ENCODE measurements at places on chromosomes 11 and 22.
A peak's percentile ranks its signal among the peaks of the same experiment; 100 is the strongest.

- DNase-seq = no peak
Measured at GRCh38 chr11:112901924-112902323, 59.3 kb upstream of the NCAM1 start.

GRCh38 chr11:45412521-45412920 lies 126.4 kb upstream of the SYT13 start:
- DNase-seq = no peak

GRCh38 chr11:18490319-18490718 lies 34.7 kb downstream of the LDHAL6A start:
- DNase-seq = no peak

GRCh38 chr11:117859488-117860112 lies 16.9 kb downstream of the FXYD6 start:
- DNase-seq = no peak

DNA sequence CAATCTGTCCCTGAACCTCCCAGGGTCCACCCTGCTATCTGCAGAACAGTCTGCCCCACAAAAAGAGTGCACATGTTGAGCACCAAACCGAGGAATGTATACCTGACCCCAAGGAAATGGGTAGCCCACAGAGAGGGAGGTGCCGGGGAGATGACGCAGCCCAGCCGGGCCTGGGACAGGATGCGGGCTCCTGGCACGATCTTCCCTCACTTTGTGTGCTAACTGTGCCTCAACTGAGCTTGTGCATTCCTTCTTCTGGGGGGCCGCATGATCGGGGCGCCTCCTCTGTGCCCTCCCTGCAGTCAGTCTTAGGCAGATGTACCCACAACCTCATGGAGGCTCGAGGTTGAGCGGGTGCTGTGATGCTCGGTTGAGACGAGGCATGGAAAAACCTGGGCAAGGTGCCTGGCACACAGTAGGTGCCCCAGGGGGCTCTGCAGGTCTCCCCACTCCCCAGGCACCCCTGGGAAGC lies 2.4 kb downstream of the GAS2L1 start:
- DNase-seq = peak; percentile 55

- DNase-seq = no peak
Measured at GRCh38 chr11:57425565-57426438, 1.1 kb downstream of the SLC43A3 start.

- DNase-seq = no peak
Measured at GRCh38 chr22:38505541-38506117, 482 bp downstream of the DDX17 start.

DNA sequence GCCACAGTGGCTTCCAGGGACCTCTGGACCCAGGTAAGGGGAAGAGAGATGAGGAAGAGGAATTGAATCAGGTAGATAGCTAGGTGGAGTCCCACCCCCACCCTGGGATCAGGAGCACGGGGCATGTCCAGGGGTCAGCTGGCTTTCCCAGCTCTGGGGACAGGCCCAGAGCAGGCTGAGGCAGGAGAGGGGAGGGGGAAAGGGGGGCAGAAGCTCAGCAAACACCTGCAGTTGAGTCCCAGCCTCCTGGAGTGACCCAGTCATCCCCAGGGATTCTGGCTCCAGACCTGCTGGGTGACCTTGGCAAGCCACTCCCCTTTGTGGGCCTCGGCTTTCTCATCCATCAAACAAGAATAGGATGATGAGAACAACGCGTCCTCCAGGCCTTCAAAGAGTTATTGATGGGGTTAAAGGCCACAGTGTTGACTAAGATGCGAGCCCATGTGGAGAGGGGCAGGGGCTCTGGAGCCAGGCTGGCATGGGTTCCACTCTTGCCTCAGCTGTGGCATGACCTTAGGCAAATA lies 16.0 kb downstream of the STARD10 start:
- no peak for DNase-seq

DNA sequence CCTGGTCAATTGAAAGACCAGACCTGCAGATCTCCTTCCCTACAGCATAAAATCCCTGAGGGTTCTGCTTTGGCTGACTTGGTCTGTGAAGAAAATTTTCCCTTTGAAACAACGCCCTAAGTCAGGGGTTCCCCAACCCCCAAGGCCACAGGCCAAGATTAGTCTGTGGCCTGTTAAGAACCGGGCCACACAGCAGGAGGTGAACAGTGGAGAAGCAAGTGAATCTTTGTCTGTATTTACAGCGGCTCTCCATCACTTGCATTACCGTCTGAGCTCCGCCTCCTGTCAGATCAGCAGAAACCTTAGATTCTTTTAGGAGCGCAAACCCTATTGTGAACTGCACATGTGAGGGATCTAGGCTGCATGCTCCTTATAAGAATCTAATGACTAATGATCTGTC lies 38.2 kb downstream of the CCDC83 start:
- no peak for DNase-seq

DNA sequence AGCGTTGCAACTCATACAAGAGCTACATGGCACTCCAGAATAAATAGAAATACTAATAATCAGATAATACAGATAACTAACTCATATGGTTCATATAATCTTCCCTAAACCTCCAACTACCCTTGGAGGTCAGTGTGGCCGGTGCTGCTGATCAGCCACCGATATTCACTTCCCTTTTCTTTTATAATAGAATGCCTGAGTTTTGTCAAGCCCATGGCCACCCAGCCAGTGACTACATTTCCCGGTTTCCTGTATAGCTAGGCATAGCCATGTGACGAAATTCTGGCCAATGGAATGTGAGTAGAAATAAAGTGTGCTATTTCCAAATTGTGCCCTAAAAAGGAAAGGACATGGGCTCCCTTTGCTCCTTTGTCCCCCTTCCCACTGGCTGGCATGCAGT lies 5.9 kb upstream of the CAT start:
- no peak for DNase-seq

- DNase-seq = no peak
Measured at GRCh38 chr11:86240164-86240563, 4.4 kb upstream of the EED start.

DNA sequence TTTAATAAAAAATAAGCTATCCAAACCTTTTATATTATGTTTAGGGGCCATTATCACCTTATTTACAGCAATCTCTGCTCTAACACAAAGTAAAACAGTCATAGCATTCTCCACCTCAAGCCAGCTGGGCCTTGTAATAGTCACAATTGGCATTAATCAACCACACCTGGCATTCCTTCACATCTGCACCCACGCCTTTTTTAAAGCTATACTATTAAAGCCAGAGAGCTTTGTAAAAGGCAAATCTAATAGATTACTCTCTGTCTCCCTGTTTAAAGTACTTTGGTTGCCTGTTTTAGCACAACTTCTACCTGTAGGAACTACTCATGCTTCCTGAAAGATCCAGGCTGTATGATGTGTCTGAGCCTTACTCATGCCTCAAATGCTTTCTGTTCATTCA lies 113.1 kb downstream of the CSNK2A3 start:
- DNase-seq = no peak

Data from central memory CD4-positive, alpha-beta T cell (primary cell).